ENCODE measurements at places on chromosomes 6 and 20. TPM values are rescaled to one million over a fixed set of nuclear protein-coding genes. Genes with fewer than 3 reads are reported as not detected.

The TMEM239 gene
- total RNA-seq, result not detected

The GATA5 gene
- not detected for total RNA-seq

The MYH7B gene
- total RNA-seq, result 0.30 TPM

The ADTRP gene
- total RNA-seq, result 31.5 TPM

The ATAT1 gene
- total RNA-seq, result 8.5 TPM

The NINL gene
- 2.0 TPM for total RNA-seq

The PTCRA gene
- not detected for total RNA-seq

The GNAS gene
- total RNA-seq, result 785 TPM

The SLC35D3 gene
- total RNA-seq, result not detected

The CTSZ gene
- 24.6 TPM for total RNA-seq

The PRDM13 gene
- 0.10 TPM for total RNA-seq

The ATXN1 gene
- total RNA-seq, result 27.8 TPM

The OR2J3 gene
- total RNA-seq, result not detected

The EHMT2 gene
- total RNA-seq, result 63.4 TPM

The APMAP gene
- total RNA-seq, result 48.8 TPM

The OPRM1 gene
- total RNA-seq, result not detected

The VGLL2 gene
- not detected for total RNA-seq

The ARHGAP18 gene
- 8.9 TPM for total RNA-seq

The MUCL3 gene
- total RNA-seq, result not detected

The BEND3 gene
- 9.3 TPM for total RNA-seq

The WFDC10B gene
- not detected for total RNA-seq

The MED20 gene
- total RNA-seq, result 19.8 TPM

The C6orf15 gene
- total RNA-seq, result not detected

The GJA10 gene
- total RNA-seq, result not detected

The RSPO4 gene
- not detected for total RNA-seq

The ANGPT4 gene
- not detected for total RNA-seq

The SLC17A4 gene
- not detected for total RNA-seq

The HLA-DRA gene
- total RNA-seq, result 12.2 TPM

The FKBP1C gene
- total RNA-seq, result 1.5 TPM

The GJA1 gene
- total RNA-seq, result 0.24 TPM

The FAM217A gene
- not detected for total RNA-seq

The YTHDF1 gene
- total RNA-seq, result 48.3 TPM

The WFDC12 gene
- total RNA-seq, result not detected

The CNR1 gene
- not detected for total RNA-seq

The PI16 gene
- total RNA-seq, result 0.39 TPM

The ZBTB46 gene
- total RNA-seq, result not detected

The MUC22 gene
- not detected for total RNA-seq

The OR2H1 gene
- not detected for total RNA-seq

The SCUBE3 gene
- not detected for total RNA-seq

All from activated naive CD8-positive, alpha-beta T cell treated with anti-CD3 and anti-CD28 coated beads for 36 hours (primary cell).